ENCODE measurements at places on chromosomes 4 and X.

DNA sequence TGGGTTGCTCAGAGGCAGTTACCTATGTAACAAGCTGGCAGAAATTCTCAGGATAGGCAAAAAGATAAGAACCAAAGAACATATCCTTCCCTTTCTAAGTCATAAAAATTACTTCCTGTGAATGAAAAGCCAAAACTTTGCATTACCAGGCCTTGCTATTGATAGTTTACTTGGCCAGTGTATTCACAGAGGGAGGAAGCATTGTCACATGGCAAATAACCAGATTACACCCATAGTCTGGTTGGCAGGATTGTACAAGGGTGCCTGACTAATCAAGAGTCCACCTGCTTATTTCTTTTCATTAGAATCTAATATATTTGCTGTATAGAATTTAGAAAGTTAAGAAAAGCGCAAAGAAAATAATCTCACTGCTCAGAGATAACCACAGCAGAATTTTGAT lies 14.1 kb downstream of the XIAP start:
- peak; percentile 34 for DNase-seq

- DNase-seq: no peak
Measured at GRCh38 chr4:74660866-74661265, 133.5 kb downstream of the BTC start.

GRCh38 chr4:152117520-152117919 lies 356.7 kb upstream of the GATB start:
- no peak for DNase-seq

- no peak for DNase-seq
Measured at GRCh38 chr4:28890949-28891775, 1829.0 kb upstream of the PCDH7 start.

- no peak for DNase-seq
Measured at GRCh38 chr4:168028568-168028967, 63.8 kb upstream of the ANXA10 start.

DNA sequence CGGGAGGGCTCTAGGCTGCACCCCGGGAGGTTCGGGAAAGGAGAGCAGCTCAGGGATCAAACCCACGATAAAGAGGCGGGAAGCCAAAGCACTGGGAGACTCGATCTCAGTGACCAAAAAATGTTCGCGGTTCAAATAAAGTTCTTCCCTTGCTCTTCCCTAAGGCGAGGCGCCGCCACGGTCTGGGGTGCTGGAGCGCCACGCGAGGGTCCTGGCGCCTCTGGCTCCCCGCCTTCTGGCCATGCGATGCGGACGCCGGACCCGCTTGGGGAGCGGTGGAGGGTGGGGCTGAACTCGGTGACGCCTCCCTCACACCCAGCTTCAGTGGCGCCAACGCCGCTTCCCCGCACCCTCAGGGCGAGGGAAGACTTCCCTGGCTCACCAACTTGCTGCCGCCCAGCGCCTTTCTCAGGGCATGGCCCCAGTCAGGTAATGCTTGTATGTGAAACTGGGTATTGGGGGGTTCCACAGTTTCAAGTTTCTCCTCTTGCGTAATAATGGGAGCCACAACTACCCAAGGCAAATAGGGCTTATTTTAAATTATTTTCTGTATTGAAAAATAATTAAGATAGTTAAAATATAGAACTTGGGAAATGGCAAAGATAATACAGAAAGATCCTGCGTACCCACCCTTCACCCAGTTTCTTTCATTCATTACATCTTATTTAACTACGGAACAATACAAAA lies at the start of gene QRFPR:
TSS of gene QRFPR (minus strand) at position 243 of the 687 bp plus-strand sequence. CDS start 371 bp downstream, outside the sequence.
- DNase-seq: no peak

- DNase-seq: peak; percentile 1
Measured at GRCh38 chr4:95831166-95831565, 8.7 kb upstream of the PDHA2 start.

- no peak for DNase-seq
Measured at GRCh38 chr4:20096911-20097310, 154.8 kb upstream of the SLIT2 start.

GRCh38 chrX:51851507-51852085 lies 41.8 kb upstream of the MAGED1 start:
- DNase-seq: no peak

DNA sequence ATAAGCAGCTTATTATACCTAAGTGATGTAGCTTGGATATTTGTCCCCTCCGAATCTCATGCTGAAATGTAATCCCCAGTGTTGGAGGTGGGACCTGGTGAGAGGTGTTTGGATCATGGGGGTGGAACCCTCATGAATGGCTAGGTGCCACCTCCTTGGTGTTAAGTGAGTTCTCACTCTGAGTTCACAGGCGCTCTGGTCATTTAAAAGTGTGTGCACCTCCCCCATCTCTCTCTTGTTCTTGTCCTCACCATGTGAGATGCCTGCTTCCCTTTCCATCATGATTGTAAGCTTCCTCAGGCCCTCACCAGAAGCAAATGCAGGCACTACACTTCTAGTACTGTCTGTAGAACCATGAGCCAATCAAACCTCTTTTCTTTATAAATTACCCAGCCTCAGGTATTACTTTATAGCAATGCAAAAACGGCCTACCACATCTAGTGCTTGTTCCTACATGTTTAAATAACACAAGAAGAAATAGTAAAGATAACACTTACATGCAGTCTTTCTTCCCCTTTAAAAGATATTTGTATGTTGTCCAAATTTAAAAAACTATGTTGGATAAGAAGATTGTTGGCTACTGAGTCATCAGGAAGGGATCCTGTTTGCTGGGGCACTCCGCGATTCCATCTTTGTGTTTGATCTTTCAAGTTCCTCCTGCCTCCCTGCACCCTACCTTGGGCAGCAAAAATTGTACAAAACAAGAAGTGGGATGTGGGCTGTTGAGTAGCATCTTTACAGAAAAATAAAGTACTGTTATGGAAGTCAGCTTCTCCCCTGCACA lies 29.7 kb downstream of the PPP1R2C start:
- DNase-seq: no peak

DNA sequence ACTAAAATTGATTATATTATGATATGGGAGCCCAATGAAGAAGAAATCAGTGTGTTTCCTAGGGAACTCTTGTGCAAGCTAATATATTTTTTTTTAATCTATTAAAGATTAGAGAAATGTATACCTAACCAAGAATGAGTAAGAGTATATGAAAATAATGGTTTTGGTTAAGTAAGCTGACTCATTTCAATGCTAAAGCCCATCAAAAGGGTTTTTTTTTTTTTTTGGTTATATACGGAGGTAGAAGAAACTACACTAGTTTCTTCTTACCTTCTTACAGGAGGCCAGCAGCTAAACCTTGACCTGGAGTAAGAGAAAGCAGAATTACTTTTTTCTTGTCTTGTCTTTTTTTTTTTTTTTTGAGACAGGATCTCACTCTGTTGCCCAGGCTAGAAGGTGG lies 27.5 kb downstream of the RUFY3 start:
- no peak for DNase-seq

DNA sequence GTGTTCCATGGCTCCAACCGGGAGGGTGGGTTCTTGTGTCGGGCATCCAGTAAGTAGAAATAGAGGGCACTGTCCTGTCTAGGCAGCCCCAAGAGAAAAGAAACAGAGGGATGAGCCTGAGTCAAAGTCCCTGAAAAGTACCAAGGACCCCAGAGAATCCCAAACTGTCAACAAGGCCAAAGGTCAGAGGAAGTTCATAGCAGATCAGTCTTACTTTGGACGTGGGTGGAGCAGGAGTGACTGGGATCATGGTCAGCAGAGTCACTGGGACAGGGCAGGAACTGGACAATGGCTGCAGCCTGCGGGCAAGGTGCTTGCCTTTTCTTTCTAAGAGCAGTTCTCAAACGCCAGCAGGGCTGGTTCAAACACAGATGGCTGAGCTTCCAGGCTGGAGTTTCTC lies 17.3 kb downstream of the F11 start:
- no peak for DNase-seq

DNA sequence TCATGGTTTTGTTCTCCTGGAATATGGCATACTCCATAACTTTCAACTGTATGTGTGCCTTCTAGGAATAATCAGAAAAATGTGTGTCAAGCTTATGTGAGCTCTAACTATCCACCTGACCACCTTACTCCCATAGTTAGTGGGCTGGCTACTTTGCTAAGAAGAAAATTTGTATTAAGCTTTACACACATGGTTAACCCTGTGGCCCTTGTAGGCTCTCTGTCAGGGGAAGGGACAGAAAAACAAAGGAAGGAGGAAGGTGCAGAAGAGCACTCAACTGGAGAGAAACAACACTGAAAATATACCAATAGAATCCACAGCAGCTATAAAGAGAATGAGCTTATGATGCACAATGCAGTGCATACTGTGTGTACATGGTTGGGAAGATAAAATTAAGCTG lies 84.6 kb downstream of the PPP3CA start:
- DNase-seq: no peak

DNA sequence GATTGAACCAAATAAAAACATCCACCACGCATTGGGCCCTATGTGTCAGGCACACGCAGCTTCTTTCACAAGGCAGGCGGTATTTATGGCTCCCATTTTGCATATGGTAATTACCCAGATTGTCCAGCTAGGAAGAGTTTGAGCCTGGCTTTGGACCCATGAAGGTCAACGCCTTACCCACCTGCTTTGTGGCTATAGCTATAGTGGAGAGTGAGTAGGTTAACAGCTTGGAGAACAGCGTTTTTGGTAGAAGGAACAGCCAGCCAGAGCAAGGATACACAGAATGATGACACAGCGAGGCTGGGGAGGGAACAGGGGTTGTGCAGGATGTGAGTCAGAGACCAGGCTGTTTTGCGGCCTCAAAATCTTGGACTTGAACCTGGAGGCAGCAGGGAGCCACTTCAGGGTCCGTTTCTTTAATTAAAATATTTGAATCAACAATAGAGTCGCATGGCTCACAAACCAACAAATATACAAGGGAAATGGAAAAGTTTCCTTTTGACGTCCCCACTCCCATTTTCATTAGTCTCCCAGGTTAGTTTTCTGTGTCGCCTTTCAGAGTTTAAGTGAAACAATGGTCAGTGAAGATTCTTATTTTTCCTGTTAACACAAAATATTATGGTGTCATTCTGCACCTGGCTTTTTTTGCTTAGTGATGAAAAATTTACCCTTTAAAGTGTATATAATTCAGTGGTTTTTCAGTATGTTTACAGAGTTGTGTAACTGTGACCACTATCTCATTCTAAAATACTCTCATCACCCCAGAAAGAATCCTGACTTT lies 118.2 kb upstream of the STX18 start:
- no peak for DNase-seq

- no peak for DNase-seq
Measured at GRCh38 chrX:13120017-13120416, 75.6 kb upstream of the FAM9C start.

GRCh38 chr4:149765630-149766029 lies 50.0 kb downstream of the IQCM start:
- DNase-seq: no peak

DNA sequence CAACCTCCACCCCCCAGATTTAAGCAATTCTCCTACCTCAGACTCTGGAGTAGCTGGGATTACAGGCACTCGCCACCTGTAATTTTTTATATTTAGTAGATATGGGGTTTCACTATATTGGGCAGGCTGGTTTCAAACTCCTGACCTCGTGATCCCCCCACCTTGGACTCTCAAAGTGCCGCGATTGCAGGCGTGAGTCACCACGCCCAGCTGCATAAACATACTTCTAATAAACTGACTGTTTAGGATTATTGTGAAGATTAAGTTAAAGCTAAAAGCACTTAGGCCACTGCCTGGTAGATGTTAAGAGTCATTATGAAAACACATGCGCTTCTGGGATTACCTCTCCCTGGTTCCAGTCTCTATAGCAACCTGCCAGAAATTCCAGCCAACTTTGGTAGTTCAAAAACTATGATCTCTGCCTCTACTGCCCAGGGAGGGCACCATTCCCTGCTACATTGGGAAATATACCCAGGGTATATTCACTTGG lies 30.2 kb upstream of the GRIA3 start:
- no peak for DNase-seq
